NCI-H345 (cell line): ENCODE measurements at places on chromosomes 3 and 15.

DNA sequence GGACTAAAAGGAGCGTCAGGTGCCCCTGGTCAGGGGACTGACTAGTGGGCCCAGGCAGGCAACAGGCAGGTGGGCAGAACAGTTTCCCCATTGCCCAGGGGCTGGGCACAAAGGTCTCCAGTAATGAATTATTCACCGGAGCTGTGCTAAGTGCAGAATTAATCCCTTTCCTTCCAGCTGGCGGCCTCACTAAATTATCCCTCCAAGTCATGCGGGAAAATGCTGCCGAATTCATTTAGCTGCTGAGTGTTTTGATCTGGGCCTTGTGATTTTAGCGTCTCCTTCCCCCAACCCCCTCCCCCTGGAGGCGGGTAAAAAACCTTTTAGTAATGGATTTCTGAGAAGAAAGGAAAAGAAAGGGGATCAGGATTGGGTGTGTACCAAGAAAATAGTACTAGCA is 47.2 kb downstream of the CCDC33 start:
- no peak for DNase-seq

DNA sequence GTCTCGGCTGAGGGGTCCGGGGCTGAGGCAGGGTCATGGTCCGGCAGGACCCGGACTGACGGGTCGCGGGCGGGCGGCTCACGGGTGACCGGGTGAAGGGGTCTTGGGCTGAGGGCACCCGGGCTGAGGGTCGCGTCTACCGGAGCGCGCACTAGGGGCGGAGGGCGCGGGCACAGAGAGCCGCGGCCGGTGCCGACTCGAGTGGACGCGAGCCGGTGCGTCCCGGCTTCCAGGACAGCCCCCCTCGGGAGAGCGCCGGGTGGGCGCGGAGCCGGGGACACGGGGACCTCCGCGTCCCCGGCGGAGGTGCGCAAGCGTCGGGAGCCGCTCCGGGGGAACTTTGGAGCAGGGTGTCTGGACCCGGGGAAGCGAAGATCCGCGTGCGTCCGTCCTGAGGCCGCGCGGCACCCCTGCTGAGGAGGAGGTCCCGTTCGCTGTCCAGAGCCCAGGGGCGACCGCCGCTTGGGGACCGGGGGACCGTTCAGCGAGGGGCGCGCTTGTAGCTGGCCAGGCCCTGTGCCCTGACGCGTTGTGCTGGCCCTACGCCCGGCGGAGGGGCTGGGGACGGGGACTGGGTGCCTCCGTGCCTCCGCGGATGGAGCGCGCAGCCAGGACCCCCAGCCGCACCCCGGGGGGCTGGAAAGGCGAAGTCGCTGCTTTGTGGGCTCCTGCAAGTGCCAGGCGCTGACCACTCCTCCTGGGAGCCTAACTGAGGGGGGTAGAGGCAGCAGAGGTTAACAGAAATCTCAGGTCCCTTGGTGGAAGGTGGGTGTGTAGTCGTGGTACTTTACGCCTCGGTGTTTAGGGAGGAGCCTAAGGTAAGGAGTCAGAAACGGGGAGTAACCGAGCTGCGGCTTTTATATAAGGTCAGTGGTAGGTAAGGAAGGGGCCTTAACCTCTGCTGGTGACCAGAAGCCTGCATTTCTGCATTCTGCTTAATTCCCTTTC is at the start of gene PPARG:
PPARG (plus strand) TSS at position 889 of the 948 bp plus-strand sequence. CDS start 90,642 bp downstream, outside the sequence.
- DNase-seq: no peak

DNA sequence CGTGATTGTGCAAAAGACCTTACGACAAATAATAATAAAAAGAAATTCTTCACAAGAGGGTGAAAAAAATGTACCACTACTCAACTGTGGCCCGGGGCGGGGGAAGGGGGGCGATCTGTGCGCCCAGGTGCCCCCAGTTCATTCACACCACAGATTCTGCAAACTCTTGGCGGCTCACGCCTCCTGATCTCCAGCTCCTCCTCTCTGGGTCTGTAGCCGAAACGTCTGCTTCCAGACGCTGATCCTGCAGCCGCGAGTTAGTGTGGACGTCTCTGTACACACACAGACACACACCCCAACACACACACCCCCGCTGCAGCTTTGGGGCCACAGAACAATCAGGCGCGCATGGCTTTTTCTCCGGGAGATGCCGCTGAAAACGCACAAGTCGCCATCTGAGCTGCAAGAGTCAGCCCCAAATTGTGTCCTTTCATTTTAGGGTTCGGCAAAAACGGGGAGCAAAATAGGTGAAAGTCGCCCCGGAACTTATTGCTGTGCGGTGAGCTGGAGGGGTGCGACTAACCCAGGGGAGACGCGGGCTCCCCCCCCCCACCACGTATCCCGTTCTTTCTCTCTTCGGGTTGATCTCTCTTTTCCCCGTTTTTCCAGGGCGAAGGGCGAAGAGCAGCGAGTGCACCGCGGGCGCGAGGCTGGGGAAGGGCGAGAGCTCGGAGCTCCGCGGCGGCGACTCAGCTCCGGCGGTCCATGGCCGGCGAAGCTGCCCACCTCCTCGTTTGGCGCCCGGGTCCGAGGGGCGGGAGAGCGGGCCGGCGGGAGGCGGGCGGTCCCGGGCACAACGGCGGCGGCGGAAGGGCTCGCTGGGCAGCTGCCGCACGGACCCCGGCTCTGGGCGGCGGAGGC is 505 bp upstream of the WNT5A start:
- peak; percentile 35 for DNase-seq

DNA sequence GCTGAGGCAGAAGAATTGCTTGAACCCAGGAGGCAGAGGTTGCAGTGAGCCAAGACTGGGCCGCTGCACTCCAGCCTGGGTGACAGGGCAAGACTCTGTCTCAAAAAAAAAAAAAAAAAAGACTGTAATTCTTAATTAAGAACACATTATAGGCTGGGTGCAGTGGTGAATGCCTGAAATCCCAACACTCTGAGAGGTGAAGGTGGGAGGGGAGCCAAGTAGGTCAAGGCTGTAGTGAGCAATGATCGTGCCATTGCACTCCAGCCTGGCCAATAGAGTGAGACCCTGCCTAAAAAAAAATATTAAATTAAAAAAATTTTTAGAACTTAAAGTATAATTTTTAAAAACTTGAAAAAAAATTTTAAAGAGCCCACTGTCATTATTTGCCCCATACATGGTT is 13.4 kb upstream of the ARPIN start:
- no peak for DNase-seq

DNA sequence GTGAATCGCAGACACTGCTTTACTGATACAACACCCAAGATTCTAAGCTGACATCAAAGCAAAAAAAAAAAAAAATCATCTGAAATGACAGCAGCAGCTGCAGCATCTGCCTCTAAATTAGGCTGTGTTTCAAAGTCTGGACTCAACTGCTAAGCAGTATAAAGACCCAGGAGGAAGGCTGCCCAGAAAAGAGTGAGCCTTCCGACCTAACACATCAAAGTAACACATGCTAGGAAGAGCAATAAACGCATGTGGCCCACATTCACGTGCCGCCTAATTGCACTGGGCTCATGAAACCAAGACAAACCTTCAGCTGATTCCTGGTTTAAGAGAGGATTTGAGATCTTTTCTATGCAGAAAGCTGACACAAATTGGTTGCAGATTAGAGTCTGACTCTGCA is 317.1 kb downstream of the ZIC4 start:
- DNase-seq: no peak

DNA sequence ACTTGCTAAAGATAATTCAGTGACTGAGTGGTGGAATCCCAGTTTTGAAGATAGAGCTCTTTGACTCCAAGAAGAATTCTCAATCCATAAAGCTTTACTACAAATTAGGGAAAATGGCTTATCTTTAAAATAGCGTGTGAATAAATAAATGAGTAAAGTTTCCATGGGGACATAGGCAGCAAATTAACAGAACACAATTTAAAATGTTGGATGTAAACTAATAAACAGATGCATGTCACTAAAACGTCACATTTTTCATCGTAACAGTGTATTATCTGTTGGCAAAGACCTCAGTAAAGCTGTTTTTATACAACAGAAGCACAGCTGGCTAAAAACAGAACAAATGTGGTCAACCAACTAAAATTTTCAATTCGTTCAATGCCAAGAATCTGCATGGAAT is 913.9 kb upstream of the CFAP20DC start:
- DNase-seq: no peak

GRCh38 chr3:42410370-42411131 is at the start of gene LYZL4:
TSS of gene LYZL4 (minus strand) at chr3:42410610. CDS start at chr3:42407251, 3,359 bp downstream.
- no peak for DNase-seq

- DNase-seq: no peak
Measured at GRCh38 chr3:188580223-188580622, 426.3 kb downstream of the LPP start.

DNA sequence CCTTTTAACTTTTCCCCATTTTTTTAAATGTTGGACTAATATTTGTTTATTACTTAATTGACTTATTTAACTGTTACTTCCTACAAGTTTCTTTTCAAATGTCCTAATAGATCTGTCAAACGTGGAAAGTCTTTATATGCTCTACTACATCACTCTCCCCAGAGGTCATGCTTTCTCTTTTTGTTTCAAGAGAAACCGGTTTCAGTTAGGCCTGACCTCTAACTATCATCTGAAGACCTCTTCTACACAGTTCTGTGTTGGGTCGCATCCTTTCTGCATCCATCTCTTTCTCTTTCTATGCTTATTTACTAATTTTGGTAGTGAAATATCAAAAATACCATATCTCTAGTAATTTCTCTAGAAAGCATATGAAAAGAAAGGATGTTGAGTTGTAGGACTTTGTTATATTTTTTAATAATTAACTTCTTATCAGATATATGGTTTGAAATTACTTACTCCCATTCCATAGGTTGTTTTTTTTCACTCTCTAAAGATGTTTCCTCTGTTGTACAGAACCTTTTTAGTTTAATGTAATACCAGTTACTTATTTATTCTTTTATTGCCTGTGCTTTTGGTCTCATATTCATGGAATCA is 781.2 kb upstream of the ARPP21 start:
- DNase-seq: no peak

DNA sequence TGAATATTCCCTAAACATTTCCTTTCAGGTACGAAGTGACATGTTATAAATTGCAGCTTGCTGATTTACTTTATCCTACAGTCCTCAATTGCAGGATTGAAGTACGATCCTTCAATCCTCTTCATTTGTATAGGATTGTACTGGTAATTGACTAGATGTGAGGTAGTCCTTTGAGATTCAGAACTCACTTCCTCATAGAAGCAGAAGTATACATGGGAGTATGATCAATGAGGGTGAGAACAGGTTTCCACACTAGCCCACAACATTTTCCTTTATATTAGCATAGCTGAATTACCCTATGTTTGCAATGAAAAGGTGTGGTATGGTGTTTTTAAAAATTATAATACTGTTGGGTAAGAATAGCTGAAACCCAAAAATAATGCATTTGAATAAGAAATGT is 160.0 kb upstream of the UMPS start:
- no peak for DNase-seq

DNA sequence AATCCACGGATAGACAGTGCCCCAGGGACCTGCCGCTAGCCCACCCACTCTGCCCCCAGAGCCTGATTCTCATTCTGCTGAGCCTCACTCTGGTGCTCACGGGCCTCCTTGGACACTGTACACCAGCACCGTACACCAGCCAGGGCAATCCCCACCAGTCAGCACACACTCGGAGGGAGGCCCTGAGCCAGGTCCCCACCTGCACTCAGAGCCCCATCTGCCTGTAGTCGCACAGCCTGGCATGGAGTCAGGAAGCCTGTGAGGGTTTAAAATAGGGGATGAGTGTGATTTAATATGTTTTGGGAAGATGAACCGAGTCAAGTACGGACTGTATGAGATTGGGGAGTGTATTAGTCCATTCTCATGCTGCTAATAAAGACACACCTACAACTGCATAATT is 223.0 kb downstream of the SLCO3A1 start:
- DNase-seq: no peak

- DNase-seq: no peak
Measured at GRCh38 chr3:140529558-140529957, 148.3 kb upstream of the TRIM42 start.

- no peak for DNase-seq
Measured at GRCh38 chr3:61637088-61638051, 76.0 kb downstream of the PTPRG start.

DNA sequence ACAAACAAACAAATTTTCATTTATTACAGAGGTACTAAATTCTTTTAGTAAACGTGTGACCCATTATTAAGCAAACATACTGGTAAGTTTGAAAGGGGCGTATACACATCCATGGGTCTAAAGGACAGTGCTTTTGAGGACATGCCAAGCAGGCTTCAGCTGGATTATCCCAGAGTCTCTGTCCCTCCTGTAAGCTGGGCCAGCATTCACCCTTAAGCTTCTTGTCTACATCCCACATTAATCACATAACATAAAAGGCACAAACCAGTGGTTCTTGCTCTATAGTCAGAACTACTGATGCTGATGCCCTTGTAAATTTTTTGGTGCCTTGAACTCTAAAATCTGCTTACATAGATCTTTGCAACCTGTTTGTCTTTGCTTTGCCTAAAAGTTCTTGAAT is 150.8 kb upstream of the BNIP2 start:
- no peak for DNase-seq
